ENCODE measurements at places on chromosomes 3 and 15.
A peak's percentile ranks its signal among the peaks of the same experiment; 100 is the strongest.

- peak; percentile 56 for DNase-seq
Measured at GRCh38 chr3:30607032-30607833, 832 bp downstream of the TGFBR2 start.

GRCh38 chr3:194103983-194104751 lies 31.8 kb upstream of the HES1 start:
- DNase-seq: no peak

DNA sequence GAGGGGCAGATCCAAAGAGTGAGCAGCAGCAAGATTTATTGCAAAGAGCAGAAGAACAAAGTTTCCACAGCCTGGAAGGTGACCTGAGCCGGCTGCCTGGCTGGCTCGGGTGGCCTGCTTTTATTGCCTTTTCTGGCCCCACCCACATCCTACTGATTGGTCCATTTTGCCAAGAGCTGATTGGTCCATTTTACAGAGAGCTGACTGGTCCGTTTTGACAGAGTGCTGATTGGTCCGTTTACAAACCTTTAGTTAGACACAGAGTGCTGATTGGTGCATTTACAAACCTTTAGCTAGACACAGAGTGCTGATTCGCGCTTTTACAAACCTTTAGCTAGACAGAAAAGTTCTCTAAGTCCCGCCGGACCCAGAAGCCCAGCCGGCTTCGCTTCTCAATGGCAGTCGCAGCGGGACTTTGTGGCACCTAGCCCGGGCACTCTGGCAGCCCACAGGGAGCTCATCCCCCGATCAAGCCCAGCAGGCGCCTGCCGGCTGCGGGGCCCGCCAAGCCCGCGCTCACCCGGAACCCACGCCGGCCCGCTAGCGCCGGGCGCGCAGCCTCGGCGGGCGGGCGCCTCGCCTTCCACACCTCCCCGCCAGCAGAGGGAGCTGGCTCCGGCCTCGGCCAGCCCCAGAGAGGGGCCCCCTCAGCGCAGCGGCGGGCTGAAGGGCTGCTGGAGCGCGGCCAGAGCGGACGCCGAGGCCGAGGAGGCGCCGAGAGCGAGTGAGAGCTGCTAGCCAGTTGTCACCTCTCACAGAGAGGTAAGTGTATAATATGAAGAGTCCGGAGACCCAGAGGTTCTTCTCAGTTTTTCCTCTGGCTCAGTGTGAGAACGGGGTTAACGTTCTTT lies 339.2 kb downstream of the CHL1 start:
- no peak for DNase-seq

DNA sequence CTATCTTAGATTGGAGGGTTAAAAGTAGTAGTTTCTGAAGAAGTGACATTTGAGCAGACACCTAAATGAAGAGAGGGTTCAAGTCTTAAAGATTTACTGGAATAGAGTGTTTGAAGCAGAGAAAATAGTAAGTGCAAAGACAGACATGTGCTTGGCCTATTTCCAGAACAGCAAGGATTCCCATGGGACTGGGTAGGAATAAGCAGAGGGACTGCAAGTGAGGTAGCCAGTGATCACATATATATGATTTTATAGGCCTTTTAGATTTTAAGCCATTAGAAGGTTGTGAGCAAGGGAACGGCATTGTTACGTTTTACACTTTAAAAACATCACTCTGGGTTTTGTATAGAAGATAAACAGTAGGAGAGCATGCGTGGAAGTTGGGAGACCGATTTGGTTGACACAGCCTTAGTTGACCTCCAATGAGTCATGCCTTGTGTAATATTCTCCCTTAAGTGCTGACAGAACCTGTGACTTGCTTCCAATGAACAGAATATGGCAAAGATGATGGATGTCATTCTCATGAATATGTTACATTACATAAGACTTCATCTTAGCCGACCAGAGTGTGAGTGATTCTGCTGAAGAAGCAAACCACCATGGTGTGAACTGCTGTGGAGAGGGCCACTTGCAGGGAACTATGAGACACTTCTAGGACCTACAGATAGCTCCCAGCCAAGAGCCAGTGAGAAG lies 37.1 kb upstream of the SLC4A7 start:
- no peak for DNase-seq

DNA sequence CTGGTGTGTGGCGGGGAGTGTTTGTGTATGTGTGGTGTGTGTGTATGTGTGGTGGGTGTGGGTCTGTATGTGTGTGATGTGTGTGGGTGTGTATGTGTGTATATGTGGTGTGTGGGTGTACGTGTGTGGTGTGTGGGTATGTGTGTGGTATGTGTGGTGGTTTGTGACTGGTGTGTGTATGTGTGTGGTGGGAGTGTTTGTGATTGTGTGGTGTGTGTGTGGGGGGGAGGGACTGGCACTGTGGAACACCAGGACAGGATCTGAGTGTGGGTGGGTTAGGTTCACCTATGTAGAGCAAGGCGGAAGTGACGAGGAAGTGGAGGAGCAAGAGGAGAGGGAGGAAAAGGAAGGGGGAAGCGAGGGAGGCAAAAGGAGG lies 510.8 kb downstream of the SHQ1 start:
- no peak for DNase-seq

DNA sequence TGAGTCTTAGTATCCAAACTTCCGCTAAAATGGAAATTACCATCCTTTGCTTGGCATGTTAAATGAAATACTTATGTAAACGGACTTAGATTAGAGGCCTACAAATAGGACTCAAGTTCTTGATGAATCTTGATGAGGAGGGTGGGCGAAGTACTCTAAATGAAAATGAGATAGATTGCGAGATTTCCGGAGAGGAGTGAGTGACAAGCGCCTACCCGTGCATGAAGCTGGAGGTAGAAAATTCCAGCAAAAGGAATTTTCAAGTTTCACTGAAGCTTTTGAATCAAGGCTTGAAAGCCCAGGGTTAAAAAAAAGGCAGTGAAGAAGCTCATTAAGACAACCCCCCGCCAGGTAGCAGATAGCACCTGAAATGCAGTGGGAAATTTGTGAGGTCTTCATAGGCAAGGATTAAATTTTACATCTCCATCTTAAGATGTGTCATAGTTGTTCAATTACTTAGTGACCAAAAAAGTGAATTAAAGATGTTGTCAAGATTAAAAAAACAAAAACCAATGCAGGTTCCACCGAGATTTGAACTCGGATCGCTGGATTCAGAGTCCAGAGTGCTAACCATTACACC lies 655 bp upstream of the RAB11A start:
- DNase-seq: peak; percentile 29

DNA sequence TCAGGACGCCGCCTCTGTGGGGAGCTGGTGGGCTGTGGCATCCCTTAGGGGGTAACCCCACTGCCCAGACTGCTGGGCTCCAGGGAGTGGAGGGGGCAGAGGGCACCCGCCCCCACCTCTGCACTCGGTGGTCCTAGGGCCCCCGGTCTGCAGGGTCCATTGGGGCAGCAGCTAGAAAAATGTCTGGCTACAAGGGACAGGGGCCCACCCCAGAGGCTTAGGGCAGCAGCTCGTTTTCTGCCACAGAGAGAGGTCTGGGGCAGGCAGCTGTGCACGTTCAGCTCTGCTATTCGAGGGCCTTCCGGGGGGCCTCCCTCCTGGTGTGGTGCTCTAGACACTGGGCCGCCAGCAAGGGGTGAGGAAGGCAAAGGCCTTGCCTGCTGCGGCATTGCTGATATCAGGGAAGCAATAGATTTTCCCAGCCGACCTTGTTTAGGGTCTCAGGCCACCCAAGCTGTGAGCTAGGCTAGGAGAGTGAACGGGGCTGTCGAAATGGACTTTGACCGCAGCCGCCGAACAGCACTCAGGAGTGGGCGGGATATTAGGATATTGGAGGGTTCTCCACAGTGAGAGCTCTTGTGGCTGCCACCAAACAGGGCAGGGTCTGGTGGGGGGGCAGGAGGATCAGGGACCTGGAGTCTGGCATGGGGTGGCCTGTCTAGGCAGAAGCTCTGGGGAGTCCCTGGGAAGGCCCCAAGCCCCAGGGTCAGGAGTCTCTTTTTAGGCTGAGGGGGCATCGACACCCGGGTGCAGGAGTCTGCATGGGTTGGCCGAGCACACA lies 61.4 kb upstream of the KLF13 start:
- DNase-seq: peak; percentile 30

DNA sequence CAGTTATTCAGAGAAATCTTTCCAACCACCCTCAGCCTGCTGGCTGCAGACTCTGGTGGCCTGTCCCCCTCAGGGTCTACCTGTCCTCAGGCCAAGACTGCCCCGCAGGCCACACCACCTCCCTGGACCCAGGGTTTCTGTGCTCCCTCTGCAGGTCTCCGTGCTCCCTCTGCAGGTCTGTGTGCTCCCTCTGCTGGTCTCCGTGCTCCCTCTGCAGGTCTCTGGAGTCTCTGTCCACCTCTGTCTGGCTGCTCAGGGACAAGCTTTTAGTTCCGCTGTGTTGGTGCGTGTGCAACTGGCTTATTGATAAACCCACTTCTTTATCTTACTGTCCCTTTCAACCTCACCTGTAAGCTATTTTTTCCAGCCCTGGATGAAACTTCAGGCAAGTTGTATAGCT lies 30.1 kb downstream of the BDH1 start:
- DNase-seq: no peak

DNA sequence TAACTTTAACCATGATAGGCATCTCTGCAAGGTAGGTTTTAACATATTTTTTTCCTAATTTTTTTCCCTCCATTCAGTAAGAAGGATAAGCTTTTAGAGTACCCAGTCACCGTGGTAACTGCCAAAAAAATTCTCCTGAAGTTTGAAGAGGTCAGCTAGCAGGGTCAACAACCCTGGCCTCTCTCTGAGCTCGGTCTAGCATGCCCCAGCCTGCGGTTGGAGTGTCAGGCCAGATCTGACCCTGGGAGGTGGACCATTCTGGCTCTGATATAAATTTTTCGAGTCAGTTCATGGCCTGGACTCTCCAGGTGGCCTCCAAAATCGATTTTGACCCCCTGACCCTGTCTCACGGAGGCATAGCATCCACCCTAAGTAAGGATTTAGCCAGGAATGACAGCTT lies 29.7 kb downstream of the SOX2 start:
- DNase-seq: no peak

- DNase-seq: no peak
Measured at GRCh38 chr3:186442162-186442561, 80.1 kb upstream of the DGKG start.

DNA sequence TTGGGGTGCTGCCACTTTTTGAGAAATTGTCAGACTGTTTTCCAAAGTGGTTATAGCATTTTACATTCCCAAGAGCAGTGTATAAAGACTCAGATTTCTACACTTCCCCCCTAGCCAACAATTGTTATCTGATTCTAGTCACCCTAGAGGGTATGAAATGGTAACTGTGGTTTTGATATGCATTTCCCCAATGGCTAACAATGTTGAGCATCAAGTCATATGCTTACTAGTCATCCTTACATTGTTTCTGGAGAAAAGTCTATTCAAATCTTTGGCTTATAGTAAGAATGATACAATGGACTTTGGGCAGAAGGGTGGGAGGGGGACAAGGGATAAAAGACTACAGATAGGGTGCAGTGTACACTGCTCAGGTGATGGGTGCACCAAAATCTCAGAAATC lies 73.3 kb downstream of the CSNK1G1 start:
- DNase-seq: no peak

GRCh38 chr3:58824285-58824684 lies 157.7 kb upstream of the FAM3D start:
- peak; percentile 76 for DNase-seq

Data from D341Med (cell line).